ENCODE measurements at places on chromosomes 3 and 15.

- no peak for DNase-seq
Measured at GRCh38 chr3:186469525-186469924, 74.7 kb downstream of the CRYGS start.

DNA sequence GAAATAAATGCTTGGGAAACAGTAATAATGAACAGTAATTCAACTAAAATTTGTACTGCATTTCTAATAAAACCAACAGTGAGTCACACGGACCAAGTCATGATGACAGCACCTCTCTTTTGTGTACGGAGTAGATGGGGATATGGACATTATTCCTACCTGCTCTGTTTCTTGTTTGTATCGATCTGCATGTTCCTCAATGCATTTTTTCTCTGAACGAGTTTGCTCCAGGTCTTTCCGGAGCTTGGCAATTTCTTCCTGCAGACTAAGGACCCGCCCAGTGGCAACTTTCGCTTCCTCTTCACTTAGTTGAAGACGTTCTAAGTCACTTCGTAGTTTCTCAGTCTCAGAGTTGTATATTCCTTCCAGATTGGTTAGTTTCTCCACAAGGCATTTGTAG lies 74.4 kb upstream of the MYO5C start:
- no peak for DNase-seq

DNA sequence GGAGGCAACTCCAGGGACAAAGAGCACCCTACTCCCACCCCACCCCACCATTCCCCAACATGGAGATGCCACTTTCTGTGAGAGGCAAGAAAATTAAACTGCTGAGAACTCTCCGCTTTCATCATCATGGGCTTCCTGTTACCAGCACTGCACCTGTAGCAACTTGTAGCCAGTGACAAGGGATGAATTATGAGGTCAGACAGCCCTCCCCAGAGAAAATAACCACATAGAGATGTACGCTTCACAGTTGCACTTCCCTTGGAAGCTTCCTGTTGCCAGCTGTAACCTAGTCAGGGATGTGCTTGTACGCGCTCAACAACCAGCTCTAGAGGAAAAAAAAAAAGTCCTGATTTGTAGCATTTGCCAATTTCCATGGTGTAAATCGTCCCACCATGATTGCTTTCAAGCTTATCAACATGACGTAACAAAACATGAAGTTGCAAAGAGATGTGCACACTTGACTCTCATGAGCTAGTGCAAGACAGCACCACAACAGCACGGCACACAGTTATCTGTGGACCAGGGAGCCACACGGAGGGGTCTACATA lies 145.4 kb downstream of the RAB11A start:
- no peak for DNase-seq

DNA sequence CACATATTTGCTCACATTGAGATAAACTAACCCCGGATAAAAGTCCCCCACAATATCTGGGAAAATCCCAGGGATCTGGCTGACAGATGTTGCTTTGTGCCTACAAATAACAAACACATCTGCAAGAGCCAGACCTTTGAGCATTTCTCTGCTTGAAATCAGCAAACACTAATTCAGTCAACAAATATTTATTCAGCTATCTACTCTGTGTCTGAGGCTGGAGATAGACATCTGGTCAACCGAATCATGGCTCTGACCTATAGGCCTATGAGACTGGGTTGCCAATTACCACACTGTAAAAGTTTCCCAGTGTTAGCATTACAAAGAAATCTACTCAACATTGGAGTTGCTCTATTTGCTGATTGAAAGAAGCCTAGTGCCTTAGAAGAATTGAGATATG lies 201.1 kb upstream of the CADPS start:
- no peak for DNase-seq

DNA sequence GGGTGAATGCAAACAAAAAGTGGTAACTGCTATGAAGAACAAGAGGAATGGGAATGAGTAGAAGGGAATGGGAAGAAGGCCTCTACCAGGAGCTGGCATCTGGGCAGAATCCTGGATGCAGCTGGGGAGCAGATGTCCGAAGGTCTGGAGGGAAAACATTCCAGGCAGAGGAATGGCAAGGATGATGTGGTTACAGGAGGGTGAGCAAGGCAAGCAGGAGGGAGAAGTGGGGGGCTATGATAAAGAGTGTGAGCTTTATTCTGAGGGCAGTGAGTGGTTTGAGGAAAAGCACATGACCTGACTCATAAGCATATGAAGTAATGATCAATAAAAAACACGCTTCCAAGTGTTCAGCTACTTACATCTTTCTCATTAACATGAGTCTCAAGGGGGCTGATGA lies 17.1 kb downstream of the SKIC8 start:
- DNase-seq, result no peak

GRCh38 chr15:50113187-50113505 lies 5.9 kb downstream of the ATP8B4 start:
- DNase-seq, result no peak

DNA sequence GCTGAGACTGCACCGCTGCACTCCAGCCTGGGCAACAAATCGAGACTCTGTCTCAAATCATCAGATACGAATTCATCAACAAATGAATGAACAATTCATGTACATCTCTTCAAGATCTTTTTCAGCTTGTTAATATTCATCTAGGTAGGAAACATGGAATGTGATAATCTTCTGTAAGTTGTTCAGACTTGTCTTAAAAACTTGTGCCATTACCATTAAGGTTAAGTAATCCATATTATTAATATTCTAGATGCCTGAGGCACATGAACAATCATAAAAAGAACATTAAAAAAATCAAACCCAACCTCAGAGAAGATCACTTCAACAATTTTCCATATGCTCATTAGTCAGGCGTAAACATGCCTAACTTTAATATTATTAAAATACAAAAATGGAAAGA lies 36.2 kb downstream of the CHSY1 start:
- DNase-seq, result no peak

- no peak for DNase-seq
Measured at GRCh38 chr15:39283531-39283930, 297.3 kb upstream of the THBS1 start.

GRCh38 chr3:130354430-130354829 lies 9.0 kb downstream of the COL6A5 start:
- DNase-seq, result no peak

DNA sequence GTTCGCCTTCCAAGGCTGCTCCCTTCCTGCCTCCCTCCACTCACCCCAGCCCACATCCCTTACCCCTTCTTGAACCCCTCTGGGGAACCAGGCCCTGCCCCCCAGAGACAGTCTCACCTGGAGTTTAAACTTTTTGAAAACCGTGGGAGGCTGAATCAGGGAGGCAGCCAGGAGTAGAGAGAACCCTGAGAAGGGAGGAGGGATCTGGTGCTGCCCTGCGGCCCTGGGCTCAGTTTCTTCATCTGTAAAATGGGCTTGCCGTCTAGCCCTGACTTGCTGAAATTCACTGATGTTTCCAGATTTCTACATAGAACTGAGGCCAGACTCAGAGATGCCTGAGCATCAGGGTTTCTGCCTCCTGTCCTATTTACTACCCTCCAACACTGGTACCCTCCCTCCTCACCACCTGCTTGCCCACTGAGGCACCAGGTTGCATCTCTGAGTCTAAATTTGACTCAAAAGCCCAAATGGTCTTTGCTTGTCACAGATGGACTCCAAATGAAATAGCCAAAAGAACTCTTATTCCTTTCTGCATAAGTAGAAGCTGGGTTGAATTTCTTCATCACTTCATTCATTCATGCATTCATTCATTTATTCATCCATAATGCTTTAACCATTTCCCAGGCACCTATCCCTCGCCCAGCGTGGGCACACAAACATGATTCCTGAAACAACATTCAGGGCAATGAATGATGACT lies 11.9 kb upstream of the STRA6 start:
- DNase-seq, result no peak

DNA sequence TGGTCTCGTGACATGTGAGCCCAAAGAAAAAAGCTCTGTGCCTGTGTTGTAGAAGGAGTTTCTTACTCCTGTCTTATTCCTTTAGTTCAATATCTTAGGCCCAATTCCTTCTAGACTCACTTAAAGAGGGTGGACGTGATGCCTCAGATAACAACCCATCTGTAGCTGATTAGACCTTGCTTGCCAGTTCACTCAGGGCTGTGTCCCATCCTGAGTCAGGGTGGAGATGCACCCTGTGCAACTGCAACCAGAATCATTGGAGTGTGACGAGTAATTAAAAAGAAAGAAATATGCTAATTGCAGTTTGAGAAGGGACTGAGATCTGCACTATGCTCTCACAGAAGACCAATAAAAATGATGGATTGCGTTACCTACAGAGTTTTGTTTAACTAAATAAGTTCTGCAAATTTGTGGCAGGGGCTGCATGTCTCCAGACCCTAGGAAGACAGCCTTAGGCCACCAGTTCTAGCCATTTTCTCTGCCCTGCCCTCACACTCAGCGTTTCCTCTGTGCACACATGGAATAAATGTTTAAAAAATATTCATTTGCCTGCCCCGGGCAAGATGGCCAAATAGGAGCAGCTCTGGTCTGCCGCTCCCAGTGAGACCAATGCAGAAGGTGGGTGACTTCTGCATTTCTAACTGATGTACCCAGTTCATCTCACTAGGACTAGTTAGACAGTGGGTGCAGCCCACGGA lies 83.0 kb downstream of the MOBP start:
- no peak for DNase-seq

- no peak for DNase-seq
Measured at GRCh38 chr3:52633786-52634185, 51.9 kb downstream of the PBRM1 start.

DNA sequence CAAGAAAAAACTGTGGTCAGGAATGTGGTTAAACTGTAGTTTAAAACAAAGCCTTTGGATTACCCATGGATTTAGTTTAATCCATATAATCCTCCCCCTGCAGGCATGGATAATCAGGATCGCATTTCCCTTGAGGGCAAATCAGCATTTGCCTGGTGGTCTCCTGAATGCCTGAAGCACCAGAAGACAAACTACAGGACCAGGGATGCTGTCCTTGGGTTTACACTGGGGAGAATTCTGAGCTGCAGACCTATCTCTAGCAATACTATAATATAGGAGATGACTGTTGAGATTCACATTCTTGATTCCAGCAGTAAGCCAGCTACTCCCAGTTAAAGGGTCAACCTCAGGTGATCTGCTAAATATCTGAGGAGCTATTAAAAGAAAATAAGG lies 10.6 kb downstream of the PIK3CB start:
- DNase-seq, result no peak

DNA sequence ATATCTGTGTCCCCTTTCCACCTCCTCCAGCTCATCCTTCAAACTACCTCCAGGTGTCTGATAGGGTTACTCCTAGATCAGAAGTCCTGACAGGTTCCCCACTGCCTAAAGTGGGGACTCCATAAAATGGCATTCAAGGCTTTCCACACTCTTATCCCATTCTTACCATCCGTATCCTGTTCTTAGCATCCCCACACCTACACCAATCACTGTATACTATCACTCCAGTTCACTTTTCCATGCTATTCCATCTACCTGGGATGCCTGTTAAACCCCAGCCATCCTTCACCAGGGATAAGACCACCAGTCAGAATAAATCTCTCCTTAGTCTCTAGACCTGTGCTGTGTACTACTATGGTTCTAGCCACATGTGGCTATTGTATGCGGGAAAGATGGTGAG lies 19.1 kb downstream of the SSR3 start:
- DNase-seq, result no peak

GRCh38 chr15:69897471-69898237 lies 200.1 kb downstream of the TLE3 start:
- no peak for DNase-seq

Measured in coronary artery (tissue), 2 donors.